Inflammatory macrophage treated with lipopolysaccharide for 4 hours (primary cell): ENCODE measurements at places on chromosomes 6 and 20.

DNA sequence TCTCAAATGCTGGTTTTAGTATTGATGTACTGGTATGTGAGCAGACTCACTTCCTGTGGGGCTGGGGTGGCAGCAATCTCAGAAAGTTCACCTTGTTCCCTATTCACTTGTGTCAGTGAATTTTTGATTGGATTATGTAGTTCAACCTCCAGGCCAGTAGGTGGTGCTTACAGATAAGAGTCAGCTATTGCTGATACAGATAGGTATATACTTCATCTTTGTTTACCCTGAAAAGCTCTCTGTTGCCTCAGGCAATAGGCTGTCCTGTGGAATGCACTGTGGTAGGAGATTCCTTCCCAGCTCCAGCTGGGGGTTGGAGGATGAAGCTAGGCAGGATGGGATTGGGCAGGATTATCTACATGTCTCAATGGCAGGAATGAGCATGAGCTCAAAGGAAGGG is 851.2 kb upstream of the EYS start:
- peak; percentile 2 for DNase-seq

DNA sequence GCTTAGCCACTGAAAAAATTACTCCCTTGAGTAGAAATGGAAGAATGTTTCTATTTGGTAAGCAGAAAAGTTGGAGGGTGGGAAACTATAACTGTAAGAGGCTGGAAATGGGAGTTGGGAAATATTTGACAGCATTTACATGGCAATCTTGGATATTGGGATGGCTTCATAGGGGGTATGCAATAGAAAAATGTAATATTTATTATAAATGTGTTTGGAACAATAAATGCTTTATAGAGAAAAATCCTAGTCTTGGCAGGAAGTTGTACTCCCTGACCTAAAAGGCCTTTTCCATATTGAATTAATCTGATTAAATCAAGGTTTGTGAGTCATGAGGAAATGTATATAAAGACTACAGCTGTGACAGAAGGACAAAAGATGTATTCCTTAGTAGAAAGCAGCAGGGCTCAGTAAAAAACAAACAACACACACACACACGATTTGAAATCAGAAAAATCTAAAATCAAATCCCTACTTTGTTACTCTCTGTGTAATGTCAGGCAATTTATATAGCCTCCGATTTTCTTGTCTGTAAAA is 272.3 kb downstream of the CD109 start:
- DNase-seq, result no peak

DNA sequence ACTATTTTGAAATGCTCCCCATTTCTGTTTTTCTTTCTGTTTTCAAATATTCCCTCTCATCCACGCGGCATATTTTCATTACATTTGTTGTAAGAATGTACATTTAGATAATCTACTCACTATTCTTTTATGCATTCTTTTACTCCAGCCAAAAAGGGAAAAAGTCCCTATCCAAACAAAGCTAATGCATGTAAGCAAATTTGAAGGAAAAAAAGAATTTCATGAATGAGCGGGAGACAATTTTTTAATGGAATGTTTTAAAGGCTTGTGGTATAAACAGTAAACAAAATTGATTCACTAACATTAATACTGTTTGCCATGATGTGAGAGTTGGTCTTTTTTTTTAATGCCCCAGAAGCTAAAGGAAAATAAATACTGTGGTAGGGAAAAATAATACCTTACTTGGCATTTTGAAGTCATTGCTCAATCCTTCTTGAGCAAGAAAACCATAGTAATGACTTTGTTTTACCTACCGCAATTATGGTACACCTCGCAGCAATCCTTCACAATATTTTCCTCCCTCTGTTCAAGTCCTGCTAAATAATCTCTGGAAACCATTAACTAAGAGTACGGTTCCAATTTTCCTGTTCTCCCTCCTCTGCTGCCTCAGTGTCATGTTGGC is 79.0 kb downstream of the BACH2 start:
- no peak for DNase-seq

DNA sequence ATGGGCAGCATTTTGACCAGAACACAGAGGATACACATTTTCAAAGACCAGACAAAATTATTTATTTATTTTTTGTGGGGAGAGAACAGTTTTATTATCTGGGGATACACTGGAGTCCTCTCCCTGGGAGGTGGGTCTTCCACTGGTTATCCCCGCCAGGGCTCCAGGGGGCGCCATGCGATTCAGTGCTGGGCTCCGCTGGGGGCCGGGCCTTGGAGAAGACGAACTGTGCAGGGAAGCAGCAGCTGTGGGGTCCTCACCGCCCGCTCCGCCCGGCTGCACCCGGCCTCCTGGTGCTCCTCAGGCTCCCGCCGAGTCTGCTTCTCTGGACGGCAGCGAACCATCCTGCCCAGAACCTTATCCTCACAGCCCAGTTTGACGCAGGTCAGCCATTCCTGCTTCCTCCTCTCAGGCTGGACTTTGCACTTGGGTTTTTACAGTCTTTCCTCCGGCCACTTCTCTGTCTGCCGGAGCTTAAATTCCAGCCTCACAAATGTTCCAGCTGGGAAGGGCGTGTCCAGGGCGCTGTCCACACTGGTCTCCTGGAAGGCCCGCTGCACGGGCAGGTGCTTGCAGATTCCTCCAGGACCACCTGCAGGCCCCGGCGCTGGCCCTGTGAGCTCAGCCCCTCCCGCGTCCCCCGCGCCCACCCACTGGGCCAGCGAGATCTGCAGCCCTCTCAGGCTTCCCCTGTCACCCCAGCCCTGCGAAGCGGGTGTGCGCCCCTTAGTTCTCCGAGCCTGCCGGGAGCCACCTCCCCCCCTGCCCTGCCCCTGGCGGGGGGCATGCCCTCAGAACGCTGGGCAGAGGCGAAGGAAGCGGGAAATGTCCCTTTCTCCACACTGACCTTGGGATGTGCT is 1830.0 kb upstream of the DEFB115 start:
- DNase-seq, result no peak

- no peak for DNase-seq
These were observed 89.9 kb downstream of the SEL1L2 start for GRCh38 chr20:13900496-13900895.

- DNase-seq, result peak; percentile 93
These were observed 6.4 kb downstream of the TPMT start for GRCh38 chr6:18148304-18149025.

GRCh38 chr20:21601799-21602198 is 87.9 kb upstream of the NKX2-2 start:
- DNase-seq, result no peak

DNA sequence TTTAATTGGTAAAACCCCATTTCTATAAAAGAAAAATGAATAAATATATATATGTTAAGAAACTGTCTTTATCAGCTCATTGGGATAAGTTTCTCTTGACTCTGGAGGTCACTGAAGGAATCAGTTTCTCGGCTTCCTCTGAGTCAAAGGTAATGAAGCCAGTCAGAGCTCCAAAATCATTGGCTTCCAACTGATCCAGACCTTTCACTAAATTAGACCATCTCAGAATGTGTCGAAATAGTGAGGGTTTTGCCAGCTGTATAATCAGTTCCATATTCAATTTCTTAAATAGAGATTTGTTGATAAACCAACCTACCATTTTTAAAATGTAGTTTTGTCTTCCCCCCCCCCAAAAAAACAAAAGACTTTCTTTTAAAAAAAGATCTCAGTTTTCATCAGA is 60.5 kb upstream of the SRSF6 start:
- DNase-seq, result no peak

DNA sequence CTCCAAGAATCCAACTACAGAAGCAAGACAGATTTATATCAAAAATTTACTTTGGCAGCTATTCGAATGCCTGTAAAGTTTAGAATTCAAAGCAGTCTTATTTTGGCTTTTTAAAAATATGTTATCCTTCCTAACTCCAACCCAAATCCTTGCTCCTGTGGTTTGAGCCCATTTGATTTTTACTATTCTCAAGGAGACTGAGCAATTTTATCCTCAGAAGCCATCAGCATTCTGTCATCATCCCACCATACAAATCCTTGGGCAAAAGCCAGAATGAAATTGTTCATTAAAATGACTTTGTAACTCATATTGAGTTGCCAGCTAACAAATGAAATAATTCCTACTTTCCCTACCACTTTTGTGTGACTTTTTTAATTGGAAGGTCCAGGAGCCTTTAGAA is 392.8 kb downstream of the ADGRB3 start:
- DNase-seq, result no peak

DNA sequence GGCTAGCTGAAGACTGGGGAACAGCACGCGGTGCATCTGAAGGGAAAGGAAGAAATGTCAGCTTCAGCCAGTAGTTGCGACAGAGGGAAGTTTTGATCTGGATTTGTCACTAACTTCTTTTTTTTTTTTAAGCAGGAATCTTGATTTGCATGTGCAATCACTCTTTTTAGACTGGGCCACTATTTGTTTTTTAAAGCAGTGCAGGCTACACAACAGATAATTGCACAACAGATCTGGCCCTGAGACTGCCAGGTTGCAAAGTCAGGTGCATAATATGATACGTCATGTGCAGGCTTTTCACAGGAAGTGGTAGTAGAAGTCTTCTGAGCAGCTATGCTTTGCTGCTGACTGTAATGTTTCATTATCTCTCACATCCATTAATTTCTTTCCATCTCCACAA is 13.5 kb downstream of the PFDN4 start:
- DNase-seq, result peak; percentile 55

DNA sequence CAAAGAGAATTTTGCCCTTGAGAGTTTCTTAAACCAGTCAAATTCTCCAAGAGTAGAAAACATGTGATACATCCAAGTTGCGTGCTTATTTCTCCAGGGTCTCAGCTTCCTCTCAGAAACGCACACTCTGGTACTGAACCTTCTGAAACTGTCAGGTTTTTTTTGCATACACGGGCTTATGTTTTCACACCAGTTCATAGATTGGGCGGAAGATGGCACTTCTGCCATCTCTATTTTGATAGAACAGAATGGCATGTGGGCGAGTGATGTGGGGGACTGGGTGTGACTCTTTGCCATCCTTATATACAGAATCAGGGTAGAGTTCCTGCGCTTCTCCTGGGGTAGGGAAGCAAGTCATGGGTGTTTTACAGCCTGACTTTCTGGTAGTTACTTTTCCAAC is 56.4 kb downstream of the ADTRP start:
- DNase-seq, result no peak

DNA sequence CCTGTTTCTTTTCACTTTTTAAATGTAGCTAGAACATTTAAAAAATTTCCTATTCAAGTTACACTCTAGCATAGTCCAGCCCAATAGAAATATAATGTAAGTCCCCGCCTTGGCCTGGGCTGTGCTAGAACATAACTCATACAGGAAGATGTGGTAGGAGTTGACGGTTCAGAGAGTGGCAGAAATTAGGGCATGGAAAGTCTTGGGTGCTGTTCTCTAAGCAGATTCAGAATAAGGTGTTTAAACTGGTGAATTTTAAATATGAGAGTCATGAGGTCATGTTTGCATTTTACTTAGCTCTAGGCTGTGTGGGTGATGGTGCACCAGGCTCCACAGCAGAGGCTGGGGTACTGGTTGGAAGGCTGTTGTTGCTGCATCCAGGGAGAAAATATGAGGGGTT is 256.5 kb downstream of the FARS2 start:
- no peak for DNase-seq

GRCh38 chr20:18988701-18989100 is 175.1 kb downstream of the SCP2D1 start:
- no peak for DNase-seq

DNA sequence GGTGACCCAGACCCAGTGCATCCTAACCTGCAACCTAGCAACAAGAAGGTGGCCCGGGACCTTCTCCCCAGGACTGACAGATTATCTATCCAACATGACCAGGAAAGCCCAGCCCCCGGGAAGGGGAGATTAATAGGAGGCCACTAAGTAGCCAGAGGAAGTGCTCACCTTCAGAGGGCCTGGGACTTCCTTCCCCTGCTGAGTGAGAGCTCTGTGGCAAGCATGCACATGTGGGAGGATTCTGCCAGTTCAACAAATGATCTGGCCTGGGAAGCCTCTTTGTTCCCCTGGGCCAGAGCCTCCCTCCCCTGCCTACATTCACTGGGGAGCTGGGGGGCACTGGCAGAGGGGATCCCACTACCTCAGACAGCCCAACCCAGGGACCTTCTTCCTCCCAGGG is 39.6 kb downstream of the SHLD1 start:
- DNase-seq, result peak; percentile 38

- no peak for DNase-seq
These were observed 5.3 kb upstream of the FILIP1 start for GRCh38 chr6:75498862-75499261.

DNA sequence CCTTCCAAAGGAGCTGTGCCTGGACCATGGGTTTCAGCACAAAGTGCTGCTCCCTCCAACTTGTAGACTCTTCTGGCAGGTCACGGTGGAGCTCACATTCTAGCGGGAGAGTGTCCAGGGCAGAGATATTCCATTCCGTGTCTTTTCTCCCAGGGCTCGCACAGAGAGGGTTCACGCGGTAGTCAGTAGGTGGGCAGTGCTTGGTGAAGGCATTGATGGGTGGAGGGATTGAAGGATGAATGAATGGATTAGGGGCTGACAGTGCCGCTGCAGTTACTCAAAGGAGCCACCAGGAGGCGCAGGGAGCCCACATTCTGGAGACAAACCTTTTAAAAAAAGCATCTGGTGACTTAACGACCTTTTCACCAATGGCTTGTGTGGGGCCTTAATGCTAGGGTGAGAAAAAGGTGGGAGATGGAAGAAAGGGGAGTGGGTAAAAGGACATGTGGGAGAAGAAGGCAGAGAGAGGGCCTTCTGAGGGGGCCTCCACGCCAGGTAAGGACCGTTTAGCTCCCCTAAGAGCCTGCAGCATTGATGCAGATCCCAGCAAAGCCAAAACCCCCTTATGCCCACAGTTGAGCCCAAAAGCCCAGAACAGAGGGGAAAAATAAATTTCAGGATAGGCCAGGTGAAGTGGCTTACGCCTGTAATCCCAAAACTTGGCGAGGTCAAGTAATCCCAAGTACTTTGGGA is 17.5 kb upstream of the FAM110A start:
- peak; percentile 57 for DNase-seq
